IMR-90 (cell line): ENCODE measurements at places on chromosomes 5 and 9. TPM values are rescaled to one million over a fixed set of nuclear protein-coding genes. Genes with fewer than 3 reads are reported as not detected.

GRCh38 chr9:17876687-17877086 lies 297.8 kb downstream of the SH3GL2 start:
- DNase-seq = no peak

DNA sequence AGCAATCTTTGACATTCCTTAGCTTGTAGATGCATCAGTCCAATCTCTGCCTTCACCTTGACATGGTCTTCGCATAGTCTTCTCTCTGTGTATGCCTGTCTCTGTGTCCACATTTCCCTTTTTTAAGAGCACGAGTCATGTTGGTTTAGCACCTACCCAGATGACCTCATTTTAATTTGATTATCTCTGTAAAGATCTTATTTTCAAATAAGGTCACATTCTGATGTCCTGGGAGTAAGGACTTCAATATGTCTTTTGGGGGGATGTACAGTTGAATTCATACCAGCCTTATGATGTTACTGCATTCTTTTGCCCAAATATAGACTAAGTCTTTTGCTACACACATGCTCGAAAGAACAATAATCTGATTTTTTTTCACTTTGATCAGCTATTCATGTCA lies 6.9 kb downstream of the KCTD16 start:
- peak; percentile 49 for DNase-seq

- DNase-seq = no peak
Measured at GRCh38 chr5:103298607-103299188, 40.1 kb downstream of the MACIR start.

GRCh38 chr5:139698490-139699146 lies 50.5 kb downstream of the CXXC5 start:
- peak; percentile 74 for DNase-seq

- no peak for DNase-seq
Measured at GRCh38 chr9:87696641-87697040, 29.3 kb upstream of the CTSL start.

GRCh38 chr5:157100140-157100679 lies 8.6 kb downstream of the HAVCR2 start:
- DNase-seq = peak; percentile 61

- no peak for DNase-seq
Measured at GRCh38 chr9:87601176-87601575, 103.5 kb downstream of the DAPK1 start.

- no peak for DNase-seq
Measured at GRCh38 chr5:137531266-137531665, 32.1 kb upstream of the SPOCK1 start.

DNA sequence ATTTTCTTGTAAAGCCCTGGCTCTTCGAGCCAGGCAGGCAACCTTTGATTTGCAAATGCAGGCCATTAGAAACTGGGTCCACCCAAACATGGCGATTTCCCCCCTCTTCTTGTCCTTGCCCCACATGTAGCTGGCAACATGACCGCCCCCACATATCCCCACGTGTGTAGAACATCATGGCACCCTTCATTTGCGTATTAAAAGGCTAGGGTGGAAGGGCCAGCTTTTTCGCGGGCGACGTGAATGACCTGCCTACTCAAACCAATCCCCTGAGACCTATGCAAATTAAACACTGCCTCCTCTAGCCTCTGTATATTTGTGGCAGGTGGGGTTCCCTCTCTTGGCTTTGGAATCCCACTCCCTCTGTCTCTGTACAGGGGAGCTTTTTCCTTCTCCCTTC lies 107.0 kb upstream of the CLINT1 start:
- DNase-seq = no peak

GRCh38 chr5:132010645-132010988 lies 841 bp downstream of the ACSL6 start:
- no peak for DNase-seq

- peak; percentile 31 for DNase-seq
Measured at GRCh38 chr5:120817044-120817985, 353.2 kb downstream of the PRR16 start.

PLEKHG4B gene
- 1.1 and 1.4 TPM in 2 replicates for polyA plus RNA-seq

PCDHA10 gene
- polyA plus RNA-seq = 0.02 TPM in 1 of 2 replicates, not detected in the other

C7 gene
- polyA plus RNA-seq = 1.4 and 1.8 TPM in 2 replicates

SLC36A2 gene
- polyA plus RNA-seq = not detected in 2 replicates

C5orf46 gene
- 0.98 and 1.3 TPM in 2 replicates for polyA plus RNA-seq

ACOT12 gene
- not detected in 2 replicates for polyA plus RNA-seq

PRDM9 gene
- polyA plus RNA-seq = not detected in 2 replicates

RALGPS1 gene
- polyA plus RNA-seq = 1.5 and 2.8 TPM in 2 replicates

BARHL1 gene
- polyA plus RNA-seq = not detected in 2 replicates

SHC3 gene
- 4.5 and 5.9 TPM in 2 replicates for polyA plus RNA-seq

TAS2R1 gene
- not detected in 2 replicates for polyA plus RNA-seq

MEIKIN gene
- not detected in 2 replicates for polyA plus RNA-seq
